ENCODE measurements at places on chromosomes 4 and X.

GRCh38 chr4:109406337-109406931, 27.2 kb upstream of the SEC24B start:
- DNase-seq = no peak

DNA sequence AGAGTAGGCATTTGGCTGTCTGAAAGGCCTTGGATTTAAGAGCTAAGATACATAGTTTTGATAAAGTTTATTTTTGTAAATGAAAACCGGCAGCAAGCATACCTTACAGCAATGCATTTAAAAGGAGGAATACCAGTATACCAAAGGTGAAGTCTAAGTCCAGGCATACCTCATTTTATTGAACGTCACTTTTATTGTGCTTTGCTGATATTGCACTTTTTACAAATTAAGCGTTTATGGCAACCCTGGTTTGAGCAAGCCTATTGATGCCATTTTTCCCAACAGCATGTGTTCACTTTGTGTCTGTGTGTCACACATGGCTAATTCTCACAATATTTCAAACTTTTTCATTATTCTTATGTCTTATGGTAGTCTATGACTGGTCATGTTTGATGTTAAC, 8.4 kb upstream of the SLC6A14 start:
- no peak for DNase-seq

- no peak for DNase-seq
Measured at GRCh38 chr4:145580906-145581305, 38.3 kb upstream of the MMAA start.

DNA sequence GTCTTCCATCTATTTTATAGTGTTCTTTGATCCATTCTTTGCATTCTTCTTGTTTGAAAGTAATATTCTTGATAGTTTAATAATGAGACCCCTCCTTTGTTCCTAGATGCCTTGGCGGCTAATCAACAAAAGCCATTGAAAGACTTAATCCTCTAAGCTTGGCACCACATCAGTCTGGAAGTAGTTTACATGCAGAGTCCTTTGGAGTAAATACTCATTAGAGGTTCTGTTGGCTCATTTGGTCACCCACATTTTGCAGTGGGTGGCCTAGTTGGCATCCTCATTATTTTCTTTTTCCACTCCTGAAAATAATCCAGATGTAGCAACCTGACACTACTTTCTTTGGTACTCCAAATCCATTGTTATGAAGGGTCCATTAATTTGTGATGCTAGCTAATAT, 64.5 kb downstream of the DKK2 start:
- DNase-seq = no peak

DNA sequence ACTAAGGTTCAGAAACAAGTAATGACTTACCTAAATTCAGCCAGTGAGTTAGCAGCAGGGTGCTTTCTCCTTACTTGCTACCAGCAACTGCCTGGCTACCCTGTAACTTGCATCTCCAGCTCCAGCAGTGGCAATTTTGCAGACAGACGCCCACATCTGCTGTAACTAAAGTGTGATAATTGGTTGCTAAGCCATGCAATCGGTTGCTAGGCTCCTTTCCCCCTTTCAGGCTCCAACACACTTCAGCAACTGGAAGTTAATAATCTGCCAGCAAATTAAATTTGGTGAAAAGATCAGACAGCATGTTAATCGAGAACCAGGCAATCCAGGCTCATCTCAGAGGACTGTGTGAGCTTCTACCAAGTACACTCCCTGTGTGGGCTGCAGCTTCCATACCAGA, 24.2 kb upstream of the ARHGEF9 start:
- DNase-seq = no peak

- no peak for DNase-seq
Measured at GRCh38 chr4:103306870-103307375, 108.8 kb upstream of the CENPE start.

GRCh38 chr4:105596684-105597083, 44.3 kb downstream of the ARHGEF38 start:
- DNase-seq = no peak

- no peak for DNase-seq
Measured at GRCh38 chr4:8319061-8319460, 49.5 kb downstream of the HTRA3 start.

DNA sequence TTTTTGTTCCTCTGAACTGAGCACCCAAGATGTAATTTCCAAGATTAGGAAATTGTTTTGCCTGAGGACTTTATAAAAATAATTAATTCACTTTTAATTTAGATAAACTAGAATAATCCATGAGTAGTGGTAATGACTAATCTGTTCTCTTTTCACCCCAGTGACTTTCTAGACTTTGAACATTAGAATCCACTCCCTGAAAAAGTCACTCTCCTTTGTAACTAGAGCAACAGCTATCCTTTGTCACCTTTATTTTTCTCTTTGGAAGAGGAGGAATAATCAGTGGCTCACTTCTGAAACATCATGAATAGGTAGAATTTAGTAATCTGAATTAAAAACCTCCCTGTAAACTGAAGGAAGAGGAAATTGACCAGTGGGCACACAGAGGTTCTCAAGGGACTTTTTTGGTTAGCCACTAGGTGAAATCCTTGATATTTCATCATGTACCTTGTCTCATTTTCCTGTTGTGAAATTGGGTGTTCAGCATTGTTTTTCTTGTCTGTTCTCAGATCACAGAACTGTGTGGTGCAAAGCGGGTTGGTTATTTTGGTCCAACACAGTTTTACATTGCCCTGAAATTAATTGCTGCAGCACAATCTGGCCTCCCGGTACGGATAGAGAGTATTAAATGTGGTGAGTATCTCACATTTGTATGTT, 59.4 kb downstream of the REPS2 start:
- no peak for DNase-seq

DNA sequence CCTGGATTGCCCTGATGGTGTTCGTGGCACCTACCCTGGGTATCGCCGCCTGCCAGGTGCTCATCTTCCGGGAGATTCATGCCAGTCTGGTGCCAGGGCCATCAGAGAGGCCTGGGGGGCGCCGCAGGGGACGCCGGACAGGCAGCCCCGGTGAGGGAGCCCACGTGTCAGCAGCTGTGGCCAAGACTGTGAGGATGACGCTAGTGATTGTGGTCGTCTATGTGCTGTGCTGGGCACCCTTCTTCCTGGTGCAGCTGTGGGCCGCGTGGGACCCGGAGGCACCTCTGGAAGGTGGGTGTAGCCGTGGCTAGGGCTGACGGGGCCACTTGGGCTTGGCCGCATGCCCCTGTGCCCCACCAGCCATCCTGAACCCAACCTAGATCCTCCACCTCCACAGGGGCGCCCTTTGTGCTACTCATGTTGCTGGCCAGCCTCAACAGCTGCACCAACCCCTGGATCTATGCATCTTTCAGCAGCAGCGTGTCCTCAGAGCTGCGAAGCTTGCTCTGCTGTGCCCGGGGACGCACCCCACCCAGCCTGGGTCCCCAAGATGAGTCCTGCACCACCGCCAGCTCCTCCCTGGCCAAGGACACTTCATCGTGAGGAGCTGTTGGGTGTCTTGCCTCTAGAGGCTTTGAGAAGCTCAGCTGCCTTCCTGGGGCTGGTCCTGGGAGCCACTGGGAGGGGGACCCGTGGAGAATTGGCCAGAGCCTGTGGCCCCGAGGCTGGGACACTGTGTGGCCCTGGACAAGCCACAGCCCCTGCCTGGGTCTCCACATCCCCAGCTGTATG, 1.8 kb downstream of the AVPR2 start:
- DNase-seq = no peak

- DNase-seq = no peak
Measured at GRCh38 chr4:123346951-123347350, 49.6 kb upstream of the SPRY1 start.

- no peak for DNase-seq
Measured at GRCh38 chr4:170270628-170271027, 180.9 kb upstream of the AADAT start.

GRCh38 chr4:185847352-185848097, 35.5 kb upstream of the SORBS2 start:
- no peak for DNase-seq

GRCh38 chrX:44291468-44292092, 51.9 kb downstream of the EFHC2 start:
- no peak for DNase-seq

DNA sequence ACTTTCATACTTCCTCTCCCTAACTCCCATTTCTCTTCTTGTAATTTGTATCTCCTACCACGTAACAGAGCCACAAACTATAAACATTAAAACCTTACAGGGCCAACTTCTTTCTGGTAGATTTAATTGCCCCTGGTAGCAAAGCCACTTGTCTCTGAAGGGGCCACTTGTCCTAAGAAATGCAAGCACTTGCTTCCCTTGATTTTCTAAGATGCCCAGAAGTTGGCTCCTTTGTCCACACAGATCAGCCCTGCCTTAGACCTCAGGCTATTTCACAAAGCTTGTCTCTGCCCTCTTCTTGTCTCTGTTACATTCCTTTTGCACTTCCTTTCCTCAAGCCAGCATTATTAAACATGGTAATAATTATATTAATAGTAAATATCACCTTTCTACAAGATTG, 80.6 kb upstream of the CXXC4 start:
- DNase-seq = no peak

DNA sequence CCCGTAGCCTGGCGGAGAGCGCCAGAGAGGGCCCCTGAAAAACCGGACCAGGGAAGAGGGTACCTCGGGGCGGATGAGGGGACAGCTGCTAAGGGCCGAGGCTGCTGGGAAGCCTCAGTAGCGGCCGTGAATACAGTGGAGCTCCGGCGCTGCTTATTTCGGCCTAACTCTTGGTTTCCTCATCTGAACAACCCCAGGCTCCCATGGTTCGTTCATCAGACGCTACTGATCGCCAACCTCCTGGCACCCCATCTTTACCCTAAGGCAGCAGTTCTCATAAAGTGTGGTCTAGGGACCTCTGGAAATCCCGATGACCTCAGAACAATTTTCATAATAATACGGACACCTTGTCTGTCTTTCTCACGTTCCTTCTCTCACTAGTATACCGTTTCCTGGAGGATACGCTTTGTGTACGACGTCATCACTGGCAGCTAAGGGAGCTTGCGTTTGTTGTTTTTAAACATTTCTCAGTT, 645 bp upstream of the RAB28 start:
- DNase-seq = no peak

- no peak for DNase-seq
Measured at GRCh38 chr4:73801692-73802091, 34.8 kb upstream of the CXCL6 start.

- DNase-seq = no peak
Measured at GRCh38 chr4:70994387-70995099, 1.1 kb downstream of the DCK start.

- DNase-seq = no peak
Measured at GRCh38 chrX:44596277-44596676, 53.6 kb upstream of the FUNDC1 start.

Measured in stimulated activated CD8-positive, alpha-beta memory T cell treated with anti-CD3 and anti-CD28 coated beads, Interleukin-2, amount 100 ng/mL, for 1 hour (primary cell).